Right ventricle myocardium inferior (tissue), 1 donor: ENCODE measurements at places on chromosomes 13 and 19. TPM values are rescaled to one million over a fixed set of nuclear protein-coding genes. Genes with fewer than 3 reads are reported as not detected.

DNA sequence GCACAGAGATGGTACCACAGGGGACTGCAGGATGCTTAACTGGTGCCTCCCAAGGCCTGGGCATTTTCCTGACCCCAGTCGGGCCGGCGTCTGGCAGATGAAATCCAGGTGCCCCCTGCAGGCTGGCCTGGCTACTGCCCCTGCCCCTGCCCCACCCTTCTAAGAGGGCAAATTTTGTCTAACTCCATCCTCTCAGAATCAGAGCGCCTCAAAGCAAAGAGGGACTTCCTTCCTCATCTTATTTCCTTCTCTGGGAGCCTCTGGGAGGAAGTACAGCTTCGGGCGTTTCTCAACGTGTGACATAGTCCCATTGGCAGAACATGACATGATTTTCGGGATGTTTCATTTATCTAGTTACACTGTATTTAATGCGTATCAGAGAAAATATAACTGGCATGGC, 2.7 kb downstream of the PRKACA start:
- peak; percentile 83 for DNase-seq

DNA sequence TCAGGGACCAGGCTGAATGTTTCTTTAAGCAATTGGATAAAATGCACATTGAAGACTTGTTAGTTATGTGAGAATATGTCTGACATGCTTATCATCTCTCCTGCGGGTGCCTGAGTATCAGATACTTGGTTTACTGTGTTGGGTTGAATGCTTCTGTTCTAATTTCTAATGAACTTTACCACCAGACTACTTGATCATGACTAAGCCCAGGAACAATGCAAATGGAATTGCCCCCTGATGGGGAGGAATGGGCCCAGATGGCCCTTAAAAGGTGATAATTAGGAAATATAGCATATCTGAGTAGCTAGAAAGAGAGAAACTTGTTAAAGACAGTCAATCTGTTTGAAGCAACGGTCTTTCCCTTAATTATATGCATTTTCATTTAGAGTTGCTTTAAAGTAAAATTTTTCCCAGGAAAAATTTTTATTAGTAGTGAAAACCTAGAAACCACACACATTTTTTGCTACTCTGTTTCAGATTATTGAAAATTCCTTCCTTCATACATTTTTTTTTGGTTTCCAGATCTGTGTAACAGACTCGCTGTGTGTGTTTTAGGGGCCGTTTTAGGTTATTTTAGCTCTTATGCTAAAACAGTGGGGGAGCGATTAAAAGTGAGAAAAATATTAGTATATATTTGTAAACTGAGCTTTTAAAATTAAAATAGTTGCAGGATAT, 186.6 kb downstream of the TM9SF2 start:
- DNase-seq: no peak

- no peak for DNase-seq
Measured at GRCh38 chr13:73873940-73874830, 260.0 kb downstream of the KLF12 start.

- DNase-seq: no peak
Measured at GRCh38 chr19:35703343-35703742, 1.0 kb upstream of the ZBTB32 start.

GRCh38 chr13:74443631-74444030, 309.4 kb upstream of the KLF12 start:
- DNase-seq: no peak

Gene CLDN10
- 0.35 TPM for total RNA-seq

DNA sequence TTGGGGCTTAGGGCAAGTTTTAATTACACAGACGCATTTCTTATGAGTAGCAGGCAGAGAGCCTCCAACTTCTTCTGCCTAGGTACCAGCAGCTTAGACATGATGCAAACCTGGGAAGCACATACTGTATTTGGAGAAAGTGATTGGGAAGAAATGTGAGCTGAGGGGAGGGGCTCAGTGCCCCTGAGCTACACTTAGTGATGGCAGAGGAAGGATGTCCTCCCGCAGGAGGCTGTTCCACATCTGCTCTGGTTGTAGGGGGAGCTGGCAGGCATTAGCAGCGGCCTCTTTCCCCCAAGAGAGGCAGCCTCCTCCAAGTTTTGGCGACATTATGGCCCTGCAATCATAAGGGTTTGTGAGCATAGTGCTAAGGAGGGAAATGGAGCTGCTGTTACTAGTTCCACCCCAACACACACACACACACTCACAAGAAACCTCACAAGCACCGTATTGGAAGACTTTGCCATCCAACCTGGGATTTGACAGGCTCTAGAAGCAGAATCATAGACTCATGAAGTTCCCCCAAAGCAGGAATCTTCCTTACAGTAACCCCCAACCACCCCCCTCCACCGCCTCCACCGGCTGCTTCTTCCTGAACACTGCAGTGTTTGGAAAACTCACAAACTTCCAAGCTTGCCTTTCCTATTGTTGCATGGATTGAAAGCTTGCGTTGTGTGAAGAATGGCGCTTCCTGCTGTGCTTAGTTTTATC, 3.3 kb downstream of the ALOX5AP start:
- DNase-seq: no peak

DNA sequence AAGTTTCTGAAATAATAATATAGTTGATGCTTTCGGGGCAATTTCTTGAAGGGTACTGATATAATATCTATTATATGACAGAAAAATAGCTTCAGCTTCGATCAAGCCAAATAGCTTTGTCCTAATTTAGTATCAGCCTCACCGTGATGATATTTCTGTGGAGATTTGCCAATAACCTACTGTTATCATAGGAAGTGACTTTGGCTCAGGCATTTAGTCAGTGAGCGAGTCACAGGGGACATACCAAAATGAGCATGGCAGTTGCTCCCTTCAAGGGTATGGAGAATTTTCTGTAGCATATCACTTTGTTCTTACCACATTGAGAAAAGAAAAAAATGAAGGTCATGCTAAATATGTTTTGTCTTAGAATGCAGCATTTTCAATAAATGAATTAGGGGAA, 767.6 kb upstream of the SLITRK1 start:
- no peak for DNase-seq

Gene OR7C1
- not detected for total RNA-seq

DNA sequence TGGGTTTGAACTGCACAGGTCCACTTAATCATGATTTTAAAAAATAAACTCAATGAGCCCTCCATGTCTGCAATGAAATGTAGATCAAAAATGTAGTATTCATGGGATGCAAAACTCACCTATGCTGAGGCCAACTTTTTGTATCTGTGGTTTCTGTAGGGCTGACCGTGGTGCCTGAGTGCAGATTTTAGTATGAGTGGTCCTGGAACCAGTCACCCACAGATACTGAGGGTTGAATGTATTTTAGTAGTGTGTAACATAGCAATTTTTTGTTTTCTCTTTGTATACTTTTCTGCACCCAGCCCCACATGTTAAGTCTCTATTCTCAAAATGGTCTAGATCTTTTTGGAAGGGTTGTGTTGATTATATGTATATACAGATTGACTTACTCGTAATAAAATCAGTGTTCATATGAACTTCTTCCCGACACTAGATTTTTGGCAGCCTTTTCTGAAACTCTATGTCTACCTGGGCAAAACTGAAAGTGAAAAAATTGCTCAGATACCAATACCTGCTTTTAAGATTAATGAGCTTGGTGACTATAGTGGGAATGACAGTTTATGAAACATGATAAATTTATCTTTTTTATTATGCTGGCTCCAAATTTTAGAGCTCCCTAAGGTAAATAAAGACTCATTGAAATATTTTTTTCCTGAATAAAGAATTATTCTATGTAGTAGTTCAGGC, 51.6 kb downstream of the DNAJC15 start:
- DNase-seq: no peak

DNA sequence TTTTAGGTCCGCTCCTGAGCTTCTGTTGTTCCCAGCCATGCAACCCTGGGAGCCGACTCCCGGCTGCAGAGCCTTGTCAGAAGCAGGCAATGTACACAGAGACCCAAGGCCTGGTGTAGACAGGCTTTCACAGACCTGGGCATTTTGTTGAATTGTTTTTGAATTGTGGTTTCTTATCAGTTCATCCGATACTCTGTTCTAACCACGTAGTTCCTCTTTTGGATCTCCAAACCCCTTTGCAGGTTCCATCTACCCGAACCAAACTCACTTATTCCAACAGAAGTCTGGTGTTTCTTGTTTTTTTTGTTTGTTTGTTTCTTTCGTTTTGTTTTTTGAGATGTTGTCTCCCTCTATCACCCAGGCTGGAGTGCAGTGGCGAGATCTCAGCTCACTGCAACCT, 6.3 kb upstream of the NLRP2 start:
- DNase-seq: no peak
